ENCODE measurements at places on chromosomes 1 and 21.

GRCh38 chr1:213723187-213723586 is 264.6 kb upstream of the PROX1 start:
- no peak for DNase-seq

GRCh38 chr1:225597926-225598575 is 54.9 kb downstream of the ENAH start:
- no peak for DNase-seq

DNA sequence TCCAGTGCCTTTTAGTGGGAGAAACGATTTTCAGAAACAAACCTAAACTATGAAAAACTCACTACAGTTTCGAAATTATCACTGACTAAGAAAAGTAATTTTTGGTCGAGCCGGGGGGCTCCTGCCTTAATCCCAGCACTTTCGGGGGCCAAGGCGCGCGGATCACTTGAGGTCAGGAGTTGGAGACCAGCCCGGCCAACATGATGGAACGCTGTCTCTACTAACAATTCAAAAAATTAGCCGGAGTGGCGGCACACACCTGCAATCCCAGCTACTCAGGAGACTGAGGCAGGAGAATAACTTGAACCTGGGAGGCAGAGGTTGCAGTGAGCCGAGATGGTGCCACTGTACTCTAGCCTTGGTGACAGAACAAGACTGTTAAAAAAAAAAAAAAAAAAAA is 3.0 kb downstream of the CFHR3 start:
- DNase-seq, result no peak

GRCh38 chr1:91637539-91637994 is 136.9 kb downstream of the CDC7 start:
- DNase-seq, result no peak

- DNase-seq, result no peak
Observed at GRCh38 chr1:201887116-201887866, 1.4 kb upstream of the SHISA4 start.

- DNase-seq, result no peak
Observed at GRCh38 chr1:56571448-56571847, 7.9 kb downstream of the PLPP3 start.

- peak; percentile 9 for DNase-seq
Observed at GRCh38 chr1:166974647-166975345, 544 bp downstream of the ILDR2 start.

- DNase-seq, result no peak
Observed at GRCh38 chr1:223136086-223136485, 7.0 kb downstream of the TLR5 start.

GRCh38 chr1:81409262-81409661 is 391.5 kb upstream of the ADGRL2 start:
- DNase-seq, result no peak

GRCh38 chr1:247119600-247120407 is 15.6 kb upstream of the ZNF669 start:
- DNase-seq, result no peak

GRCh38 chr1:36203554-36204346 is 20.5 kb upstream of the THRAP3 start:
- no peak for DNase-seq

- DNase-seq, result no peak
Observed at GRCh38 chr21:16343776-16344175, 614.0 kb downstream of the USP25 start.
